ENCODE measurements at places on chromosomes 7 and 10.

GRCh38 chr10:98425511-98426352 is 10.8 kb upstream of the PYROXD2 start:
- no peak for DNase-seq

GRCh38 chr7:101442426-101443070 is 79.9 kb downstream of the COL26A1 start:
- DNase-seq = no peak

DNA sequence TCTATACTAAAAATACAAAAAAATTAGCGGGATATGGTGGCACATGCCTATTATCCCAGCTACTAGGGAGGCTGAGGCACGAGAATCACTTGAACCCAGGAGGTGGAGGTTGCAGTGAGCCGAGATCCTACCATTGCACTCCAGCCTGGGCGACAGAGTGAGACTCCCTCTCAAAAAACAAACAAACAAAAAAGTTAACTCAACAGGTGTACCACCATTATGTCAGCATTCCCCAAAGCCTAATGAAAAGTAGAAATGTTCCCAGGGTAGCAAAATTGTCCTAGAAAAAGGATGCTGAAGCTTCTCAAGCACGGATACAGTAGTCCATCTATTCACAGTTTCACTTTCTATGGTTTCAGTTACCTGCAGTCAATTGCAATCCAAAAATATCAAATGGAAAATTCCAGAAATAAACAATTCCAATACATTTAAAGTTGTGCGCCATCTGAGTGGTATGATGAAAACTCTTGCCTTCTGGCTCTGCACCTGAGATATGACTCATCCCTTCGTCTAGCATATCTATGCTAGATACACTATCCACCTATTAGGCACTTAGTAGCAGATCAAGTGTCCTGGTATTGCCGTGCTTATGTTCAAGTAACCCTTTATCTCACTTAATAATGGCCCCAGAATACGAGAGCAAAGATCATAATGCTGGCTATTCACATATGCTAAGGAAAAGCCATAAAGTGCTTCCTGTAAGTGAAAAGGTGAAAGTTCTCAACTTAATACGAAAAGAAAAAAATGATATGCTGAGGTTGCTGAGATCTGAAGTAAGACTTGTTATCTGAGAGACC is 37.2 kb upstream of the SLC35G1 start:
- no peak for DNase-seq

GRCh38 chr7:152617056-152617455 is 58.9 kb downstream of the XRCC2 start:
- DNase-seq = no peak

GRCh38 chr10:79068203-79068561 is 584 bp upstream of the ZMIZ1 start:
- no peak for DNase-seq

GRCh38 chr10:1180071-1180730 is 124.0 kb downstream of the WDR37 start:
- no peak for DNase-seq

Measured in HS-27A (cell line).